ENCODE measurements at places on chromosomes 16 and 17.

DNA sequence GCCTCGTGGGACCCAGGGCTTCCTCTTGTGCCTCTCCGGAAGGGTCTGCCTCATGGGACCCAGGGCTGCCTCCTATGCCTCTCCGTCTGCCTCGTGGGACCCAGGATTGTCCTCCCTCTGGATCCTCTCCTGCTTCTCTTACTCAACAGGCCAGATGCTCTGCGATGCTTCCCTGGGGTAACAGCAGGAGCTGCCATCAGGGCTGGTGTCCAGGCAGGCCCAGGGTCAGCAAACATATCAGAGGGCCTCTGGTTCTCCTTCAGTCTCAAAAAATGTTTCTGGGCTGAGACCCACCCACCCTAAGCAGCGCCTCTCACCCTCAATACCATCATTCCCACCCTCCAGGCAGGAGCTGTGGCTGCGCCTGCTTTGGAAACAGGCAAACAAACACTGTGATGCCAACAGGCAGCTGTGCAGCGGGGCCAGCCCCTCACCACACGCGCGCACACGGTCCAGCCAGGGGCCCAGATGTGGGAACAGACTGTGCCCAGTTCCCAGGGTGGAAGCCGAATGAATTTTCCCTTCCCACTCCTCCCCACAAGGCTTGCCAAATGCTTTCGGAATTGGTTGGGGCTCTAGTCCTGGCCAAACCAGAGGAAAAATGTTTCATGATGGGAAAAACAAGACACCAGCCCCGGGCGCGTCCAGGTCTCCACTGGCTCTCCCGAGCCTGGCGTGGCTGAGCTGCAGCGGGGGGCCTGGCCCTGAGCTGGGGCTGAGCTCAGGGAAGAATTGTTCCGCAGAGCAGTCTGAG lies 11.3 kb downstream of the TIMM22 start:
- DNase-seq: no peak

DNA sequence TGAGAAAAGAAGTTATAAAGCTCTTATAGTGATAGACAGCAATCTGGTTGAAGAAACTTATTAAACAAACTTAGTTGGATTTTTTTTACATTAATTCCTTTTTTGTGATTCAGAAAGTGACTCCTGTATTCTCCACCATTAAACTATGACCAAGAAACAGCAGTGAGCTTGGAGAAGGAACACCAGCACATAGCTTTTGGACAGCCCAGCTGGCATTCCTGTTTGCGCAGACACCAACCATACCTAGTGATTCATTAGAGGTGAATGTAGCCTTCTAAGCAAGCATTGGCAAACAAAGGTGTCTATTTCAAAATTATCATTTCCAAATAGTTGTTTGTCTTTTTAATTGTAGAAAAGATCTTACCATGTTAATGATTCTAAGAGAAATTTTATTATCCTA lies 94.4 kb downstream of the STXBP4 start:
- DNase-seq: peak; percentile 63

DNA sequence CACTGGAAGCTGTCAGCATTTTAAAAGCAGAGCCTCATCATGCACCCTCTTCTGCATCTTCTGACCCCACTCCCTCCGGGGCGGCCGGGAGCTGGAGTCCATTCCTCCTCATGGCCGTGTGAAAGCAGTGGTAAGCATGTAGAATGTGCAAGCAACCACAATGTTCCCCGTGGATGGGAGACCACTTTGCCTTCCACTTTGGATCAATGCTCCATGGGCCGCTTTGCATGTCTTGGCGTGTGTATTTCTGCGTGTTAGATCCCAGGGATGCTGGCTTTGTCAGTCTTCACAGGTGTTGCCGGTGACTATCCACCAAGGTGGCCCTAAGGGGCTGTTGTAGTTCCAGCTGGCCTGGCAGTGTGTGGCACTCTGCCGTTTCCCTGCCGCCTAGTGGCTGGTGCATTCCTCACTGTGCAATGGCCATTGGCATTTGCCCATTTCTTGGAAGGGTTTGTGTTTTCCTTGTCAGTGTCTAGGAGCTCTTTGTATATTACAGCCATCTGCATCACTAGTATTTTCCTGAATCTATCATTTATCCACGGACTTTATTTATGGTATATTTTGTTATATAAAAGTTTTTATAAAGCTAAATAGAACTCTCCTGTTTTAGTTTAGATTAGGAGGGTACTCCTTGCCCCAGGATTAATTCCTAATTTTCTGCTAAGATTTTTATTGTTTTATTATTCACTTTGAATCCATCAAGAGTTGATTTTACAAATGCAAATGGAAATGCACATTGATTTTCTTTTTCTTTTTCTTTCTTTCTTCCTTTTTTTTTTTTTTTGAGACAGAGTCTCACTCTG lies 5.8 kb upstream of the ALDH3A1 start:
- no peak for DNase-seq

DNA sequence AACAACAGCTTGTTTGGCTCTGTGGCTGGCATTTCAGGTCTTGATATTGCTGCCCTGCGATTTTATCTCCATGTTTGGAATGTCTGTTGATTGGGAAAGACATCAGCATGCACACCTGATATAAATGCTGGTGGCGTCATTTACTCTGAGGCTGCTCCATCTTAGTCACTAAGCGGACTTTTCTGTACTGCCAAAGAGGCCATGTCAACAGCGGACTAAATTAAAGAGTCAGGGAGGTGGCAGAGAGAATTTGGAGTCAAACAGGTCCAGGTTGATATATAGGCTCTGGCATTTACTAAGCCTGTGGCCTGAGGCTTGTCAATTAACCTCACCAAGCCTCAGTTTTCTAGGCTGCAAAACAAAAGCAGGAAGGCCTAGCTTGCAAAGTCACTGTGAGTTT lies 6.2 kb downstream of the RBFOX1 start:
- DNase-seq: no peak

- DNase-seq: no peak
Measured at GRCh38 chr17:28405632-28406472, at the start of gene SLC46A1. TSS of gene SLC46A1 (minus strand) at chr17:28406212. CDS start at chr17:28406114, 98 bp downstream.

DNA sequence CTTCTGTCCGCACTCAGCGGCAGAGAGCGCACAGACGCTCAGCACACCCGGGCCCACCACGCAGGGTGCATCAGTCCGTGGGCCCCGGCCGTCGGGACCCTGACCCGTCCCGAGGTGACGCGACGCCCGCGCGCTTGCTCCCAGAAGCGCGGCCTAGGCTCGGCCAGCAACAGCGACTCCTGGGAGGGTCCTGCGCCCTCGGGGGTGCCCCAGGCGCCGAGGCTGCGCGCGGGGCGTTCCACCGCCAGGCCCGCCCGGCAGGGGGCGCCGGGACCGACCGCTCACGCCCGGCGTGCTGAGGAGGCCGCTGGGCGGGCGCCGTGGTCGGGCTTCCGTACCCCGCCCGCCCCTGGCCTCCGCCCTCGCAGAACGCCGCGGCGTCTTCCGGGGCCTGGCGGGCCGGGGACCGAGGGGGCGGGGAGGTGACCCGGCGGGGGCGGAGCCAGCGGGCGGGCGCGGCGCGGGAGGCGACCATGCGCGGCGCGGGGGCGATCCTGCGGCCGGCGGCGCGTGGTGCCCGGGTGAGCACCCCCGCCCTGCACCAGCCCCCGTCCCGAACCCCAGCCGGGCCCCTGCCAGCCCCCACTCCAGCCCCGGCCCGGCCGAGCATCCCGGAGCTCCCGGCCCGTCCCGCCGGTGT lies at the start of gene CISD3:
TSS of gene CISD3 (plus strand) at position 456 of the 640 bp plus-strand sequence. CDS start at position 474, 18 bp downstream.
- DNase-seq: peak; percentile 76

GRCh38 chr16:58284469-58284868 lies 10.4 kb downstream of the PRSS54 start:
- no peak for DNase-seq

DNA sequence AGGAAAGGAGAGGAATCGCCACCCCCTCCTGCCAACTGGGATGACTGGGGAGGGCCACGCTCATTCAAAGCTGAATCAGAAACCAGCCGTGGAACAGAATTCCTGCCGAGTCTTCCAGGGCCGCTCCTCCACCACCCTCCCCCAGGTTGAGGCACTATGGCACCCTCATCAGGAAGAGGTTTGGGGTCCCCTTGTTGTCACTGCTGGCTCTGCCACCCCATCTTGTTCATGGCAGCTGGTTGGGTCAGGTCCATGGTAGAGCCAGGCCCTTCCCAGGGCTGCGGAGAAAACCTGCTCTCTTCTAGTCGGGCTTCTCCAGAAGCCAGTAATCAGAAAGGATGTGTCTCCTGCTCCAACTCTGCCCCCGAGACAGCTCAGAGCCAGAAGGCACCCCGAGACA lies 41.8 kb downstream of the KCNJ12 start:
- DNase-seq: no peak

- no peak for DNase-seq
Measured at GRCh38 chr17:46979147-46979863, at the start of gene RPRML. TSS of gene RPRML (minus strand) at chr17:46979253. CDS start at chr17:46979007, 246 bp downstream.

DNA sequence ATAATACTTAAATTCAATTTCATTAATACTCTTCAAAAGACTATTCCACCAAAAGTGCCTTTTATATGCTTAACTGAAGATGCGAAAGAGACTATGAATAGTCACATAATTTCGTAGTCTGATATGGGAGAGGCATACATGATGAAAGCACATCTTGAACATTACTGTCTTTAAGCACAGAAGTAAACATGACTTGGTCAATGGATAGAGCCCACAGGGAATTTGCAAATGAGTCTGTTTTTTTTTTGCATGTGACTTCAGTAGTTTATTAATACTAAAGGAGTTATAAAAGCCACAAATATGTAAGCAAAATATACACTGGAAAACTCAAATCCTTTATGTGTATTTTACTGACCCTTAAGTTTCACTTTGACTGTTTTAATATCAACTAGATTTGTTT lies 15.9 kb downstream of the ADPRM start:
- DNase-seq: peak; percentile 78

- DNase-seq: no peak
Measured at GRCh38 chr16:78745108-78746019, 645.9 kb downstream of the WWOX start.

DNA sequence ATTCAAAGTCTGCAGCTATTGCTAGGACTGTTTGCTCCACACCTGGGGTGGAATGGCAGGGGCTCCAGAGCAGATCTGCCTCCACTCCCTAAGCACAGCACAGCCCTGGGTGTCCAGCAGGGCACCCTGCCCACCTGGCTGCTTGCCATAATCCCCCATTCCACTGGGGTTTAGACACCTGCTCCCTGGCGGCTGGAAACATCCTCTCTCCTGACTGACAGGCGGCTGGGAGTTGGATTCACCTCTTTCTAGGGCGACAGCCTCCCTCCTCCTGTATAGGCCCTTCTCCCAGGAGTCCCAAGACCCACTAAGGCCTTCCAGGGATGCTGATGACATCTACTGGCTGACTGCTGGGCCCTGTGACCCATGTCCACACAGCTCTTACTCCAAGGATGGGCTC lies 18.0 kb downstream of the HDAC5 start:
- no peak for DNase-seq

DNA sequence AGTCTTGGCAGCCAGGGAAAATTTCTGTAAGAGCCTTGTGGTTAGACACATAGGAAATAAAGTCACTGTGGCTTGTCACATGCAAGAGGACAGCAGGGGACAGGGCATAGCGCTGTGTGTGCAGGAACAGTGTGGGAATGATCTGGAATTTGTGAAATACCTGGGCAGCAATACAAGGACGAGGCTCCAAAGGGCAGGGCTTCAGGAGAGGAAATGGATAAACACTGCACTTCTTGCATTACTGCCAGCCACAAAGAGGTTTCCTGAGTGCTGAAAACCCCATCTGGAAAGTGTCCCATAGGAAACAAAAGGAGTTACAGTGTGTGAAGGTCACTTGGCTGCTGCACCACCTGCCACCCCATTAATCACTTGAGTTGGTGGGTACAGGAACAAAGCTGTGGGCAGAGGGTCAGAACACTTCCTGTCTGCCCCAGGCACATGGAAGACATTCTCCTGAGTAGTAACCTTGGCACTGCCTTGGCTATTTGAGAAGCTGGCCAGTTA lies 12.1 kb upstream of the HP start:
- no peak for DNase-seq

- no peak for DNase-seq
Measured at GRCh38 chr16:55083052-55083451, 152.4 kb downstream of the IRX5 start.

DNA sequence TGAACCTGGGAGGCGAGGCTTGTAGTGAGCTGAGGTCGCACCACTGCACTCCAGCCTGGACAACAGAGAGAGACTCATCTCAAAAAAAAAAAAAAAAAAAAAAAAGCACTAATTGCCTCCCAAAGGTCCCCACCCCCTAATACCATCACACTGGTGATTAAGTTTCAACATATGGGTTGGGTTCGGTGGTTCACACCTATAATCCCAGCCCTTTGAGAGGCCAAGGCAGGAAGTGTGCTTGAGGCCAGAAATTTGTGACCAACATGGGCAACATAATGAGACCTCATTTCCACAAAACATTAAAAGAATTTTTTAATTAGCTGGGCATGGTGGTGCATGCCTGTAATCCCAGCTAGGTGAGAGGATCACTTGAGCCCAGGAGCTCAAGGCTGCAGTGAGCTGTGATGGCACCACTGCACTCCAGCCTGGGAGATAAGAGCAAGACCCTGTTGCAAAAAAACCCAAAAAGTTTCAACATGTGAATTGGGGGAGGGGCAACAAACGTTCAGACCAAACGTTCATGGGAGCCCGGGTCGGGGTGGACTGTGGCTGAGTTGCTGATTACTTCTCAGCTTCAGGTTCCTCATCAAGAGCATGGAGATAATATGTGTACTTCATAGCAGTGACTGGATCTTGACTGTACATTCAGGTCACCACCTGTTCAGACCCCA lies 62.1 kb upstream of the NOL11 start:
- no peak for DNase-seq

DNA sequence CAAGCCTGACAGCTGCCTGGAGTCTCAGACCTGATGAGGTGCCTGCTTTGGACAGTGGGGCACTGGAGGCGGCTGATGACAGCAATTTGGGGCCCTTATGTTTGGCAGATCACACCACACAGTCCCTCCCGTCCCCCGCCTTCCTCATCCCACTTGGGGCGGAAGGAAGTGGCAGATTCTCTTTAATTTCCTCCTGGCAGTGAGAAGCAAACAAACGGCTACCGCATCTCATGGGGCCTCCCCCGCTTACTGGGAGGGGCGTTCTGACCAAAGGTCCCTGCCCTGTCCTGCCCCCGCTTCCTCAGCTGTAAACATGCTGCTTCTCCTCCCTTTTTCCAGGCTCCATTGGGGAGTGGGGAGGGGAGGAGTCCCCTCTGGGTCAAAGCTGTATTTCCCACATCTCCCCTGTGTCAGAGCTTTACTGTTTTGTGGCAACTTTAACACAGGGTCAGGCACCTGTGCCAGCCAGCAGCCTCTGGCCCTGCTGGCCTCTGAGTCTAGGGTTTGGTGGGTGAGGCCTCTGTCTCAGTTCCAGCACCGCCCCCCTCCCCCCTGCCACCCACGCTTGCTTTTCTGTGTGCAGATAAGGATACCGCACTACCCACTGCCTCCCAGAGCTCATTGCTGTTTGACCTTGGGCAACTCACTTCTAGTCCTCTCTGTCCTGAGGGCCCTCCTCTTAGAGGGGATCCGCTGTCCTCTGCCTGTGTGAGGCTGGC lies 5.4 kb upstream of the NFATC3 start:
- DNase-seq: no peak

Data from IMR-90 (cell line).